ENCODE measurements at places on chromosomes 1 and 21. TPM values are rescaled to one million over a fixed set of nuclear protein-coding genes. Genes with fewer than 3 reads are reported as not detected.
A peak's percentile ranks its signal among the peaks of the same experiment; 100 is the strongest.

The SLAMF7 gene
- total RNA-seq: 0.06 TPM

The CMPK1 gene
- 67.6 TPM for total RNA-seq

The CLCA4 gene
- total RNA-seq: not detected

The LIX1L gene
- 32.5 TPM for total RNA-seq

The AIRE gene
- total RNA-seq: not detected

The THEM5 gene
- not detected for total RNA-seq

The TRIM67 gene
- not detected for total RNA-seq

The C1QTNF12 gene
- total RNA-seq: 1.7 TPM

The RPS6KA1 gene
- total RNA-seq: 66.5 TPM

The NUP210L gene
- total RNA-seq: not detected

DNA sequence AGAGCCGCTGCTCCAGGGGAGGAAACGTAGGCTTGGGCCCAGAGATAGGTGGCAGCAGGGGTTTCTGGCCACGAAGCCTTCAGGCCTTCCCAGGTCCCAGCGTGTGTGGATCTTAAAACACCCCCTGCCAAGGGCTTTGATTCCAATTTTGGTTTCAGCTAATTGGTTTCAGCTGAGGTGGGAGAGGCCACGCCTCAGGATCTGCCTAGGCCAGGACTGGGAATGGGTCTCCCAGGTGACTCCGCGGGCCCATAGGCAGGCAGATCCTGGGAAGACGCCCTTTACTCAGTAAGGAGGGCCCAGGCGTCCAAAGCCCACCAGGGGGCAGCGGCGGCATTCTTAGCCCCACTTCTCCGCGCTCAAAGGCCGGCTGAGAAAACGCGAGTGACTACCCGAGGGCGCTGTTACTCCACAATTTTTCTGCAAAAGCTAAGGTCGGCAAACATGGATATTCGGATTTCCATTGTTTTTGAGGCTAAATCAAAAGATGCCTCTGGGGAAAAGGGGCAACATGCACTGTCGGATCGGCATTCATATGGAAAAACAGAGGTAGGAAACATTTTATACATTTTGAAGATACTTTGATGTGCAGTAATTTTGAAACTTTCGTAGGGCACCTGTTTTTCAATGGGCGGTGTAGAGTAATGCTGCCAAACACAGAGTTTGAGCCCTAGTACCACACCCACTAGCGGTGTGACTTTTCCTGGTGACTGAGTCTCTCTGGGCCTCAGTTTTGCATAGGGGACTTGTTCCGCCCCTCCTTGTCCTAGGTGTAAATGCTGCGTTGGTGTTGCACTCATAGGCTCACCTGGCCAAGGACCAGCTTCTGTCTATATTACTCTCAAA is 31.8 kb upstream of the BCL10 start:
- no peak for DNase-seq

- peak; percentile 9 for DNase-seq
Measured at GRCh38 chr1:119549719-119550132, 42.7 kb downstream of the HSD3B1 start.

DNA sequence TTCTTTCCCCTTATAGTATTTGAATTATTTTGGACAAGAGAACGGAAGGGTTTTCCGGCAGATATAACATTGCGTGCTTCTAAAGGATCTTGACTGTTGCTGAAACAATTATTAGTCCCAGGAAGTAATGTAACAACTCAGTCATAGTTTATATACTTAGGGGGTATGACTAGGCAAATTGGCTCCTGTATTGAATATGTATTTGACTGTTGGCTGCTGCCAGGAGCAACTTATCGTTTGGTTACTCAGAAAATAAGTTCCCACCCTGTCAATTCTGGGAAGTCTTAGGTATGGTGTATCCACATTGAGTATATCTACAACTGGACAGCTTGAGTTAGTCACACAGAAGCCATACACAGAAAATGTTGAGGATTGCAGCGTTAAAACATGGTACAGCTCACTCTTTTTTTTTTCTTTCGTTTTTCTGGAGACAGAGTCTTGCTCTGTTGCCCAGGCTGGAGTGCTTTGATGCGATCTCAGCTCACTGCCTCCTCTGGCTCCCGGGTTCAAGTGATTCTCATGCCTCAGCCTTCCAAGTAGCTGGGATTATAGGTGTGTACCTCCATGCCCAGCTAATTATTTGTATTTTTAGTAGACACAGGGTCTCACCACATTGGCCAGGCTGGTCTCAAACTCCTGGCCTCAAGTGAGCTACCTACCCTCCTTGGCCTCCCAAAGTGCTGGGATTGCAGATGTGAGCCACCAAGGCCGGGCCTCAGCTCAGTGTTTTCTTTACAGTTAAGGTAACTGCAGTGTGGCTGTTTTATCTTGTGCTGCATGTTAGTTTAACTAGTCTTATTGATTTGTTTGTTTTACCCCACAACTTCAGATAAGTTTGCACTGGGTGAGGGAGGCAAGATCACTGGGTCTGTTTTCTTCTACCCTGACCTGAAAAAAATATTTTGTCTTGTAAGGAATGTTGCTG is 10.2 kb downstream of the SMAP2 start:
- DNase-seq: no peak

DNA sequence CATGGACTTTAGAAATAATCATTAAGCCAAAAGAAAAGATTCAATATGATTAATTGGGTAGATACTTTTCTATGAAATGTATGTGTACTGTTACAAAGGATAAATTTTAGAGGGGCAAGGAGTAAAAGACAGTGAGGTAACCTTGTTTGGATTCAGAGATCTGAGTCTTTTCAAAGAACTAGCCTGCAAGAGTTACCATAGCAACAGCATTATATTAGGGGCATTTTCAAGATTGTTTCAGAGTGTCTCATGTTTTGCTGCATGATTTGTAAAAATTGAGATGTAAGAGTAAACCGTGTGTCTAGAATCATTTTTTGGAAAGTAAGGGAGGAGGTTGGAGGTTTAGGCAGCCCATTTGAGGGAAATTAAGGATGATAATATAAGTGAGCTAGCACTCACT is 70.6 kb upstream of the KIAA1614 start:
- DNase-seq: no peak

- DNase-seq: no peak
Measured at GRCh38 chr1:185166106-185166505, 9.1 kb downstream of the SWT1 start.

All from epithelial cell of proximal tubule (primary cell).